ENCODE measurements at places on chromosomes 6 and 20.
A peak's percentile ranks its signal among the peaks of the same experiment; 100 is the strongest.

DNA sequence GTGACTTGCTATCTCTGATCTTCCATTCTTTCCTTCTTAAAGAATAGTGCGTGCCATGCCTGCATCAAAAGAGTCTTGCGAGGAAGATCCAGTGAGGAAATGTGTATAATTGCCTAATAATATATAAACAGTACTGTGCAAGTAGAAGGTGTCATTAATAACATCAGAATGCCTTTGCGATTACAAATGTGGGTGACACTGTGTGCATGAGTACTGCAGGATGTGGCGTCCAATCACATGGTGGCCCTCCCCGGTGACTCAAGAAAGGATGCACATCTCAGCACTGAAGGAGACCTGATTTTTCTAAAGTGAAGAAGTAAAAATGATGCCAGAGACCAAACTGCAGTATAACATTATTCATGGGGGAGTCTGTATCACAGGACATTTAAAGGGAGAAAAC is 107.5 kb upstream of the EDN1 start:
- no peak for DNase-seq

- no peak for DNase-seq
Observed at GRCh38 chr20:38117635-38118034, 47.4 kb downstream of the TGM2 start.

- DNase-seq: no peak
Observed at GRCh38 chr6:42817907-42818306, 36.1 kb downstream of the BICRAL start.

DNA sequence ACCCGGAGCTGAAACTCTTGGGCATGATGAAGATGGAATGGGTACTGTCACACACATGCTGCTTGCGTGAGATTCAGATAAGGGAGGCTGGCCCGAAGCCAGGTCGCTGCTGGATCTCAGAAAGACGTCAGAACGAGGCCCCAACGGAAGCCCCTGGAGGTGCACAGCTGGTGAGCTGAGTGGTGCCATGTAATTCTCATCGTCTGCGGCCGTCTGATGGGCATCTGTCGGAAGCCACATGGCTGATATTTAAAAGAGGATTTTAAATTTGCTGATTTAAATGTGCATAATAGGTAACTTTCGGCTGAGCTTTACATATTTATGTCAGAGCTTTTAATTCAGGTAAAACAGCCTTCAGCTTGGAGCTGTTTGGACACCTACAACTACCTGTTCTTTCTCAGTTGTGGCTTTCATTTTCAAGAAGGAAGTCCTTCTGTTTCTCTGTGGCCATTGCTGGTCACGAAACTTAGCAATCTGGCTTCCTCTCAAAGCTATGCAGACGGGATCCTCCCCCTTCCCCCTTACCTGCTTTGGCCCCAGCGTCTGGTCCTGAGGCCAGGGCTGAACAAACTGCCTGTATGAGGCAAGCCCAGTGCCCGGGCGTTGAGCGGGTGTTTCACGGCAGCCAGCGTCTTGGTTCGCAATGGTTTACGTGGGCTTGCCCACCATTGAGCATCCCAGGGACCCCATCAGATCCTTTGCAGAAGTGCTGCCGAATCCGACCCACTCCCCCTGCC is 9.2 kb downstream of the SLCO4A1 start:
- DNase-seq: no peak

- peak; percentile 95 for DNase-seq
Observed at GRCh38 chr6:40997234-40997957, 41.6 kb downstream of the UNC5CL start.

GRCh38 chr6:106747139-106747538 is 117.8 kb downstream of the QRSL1 start:
- DNase-seq: no peak

DNA sequence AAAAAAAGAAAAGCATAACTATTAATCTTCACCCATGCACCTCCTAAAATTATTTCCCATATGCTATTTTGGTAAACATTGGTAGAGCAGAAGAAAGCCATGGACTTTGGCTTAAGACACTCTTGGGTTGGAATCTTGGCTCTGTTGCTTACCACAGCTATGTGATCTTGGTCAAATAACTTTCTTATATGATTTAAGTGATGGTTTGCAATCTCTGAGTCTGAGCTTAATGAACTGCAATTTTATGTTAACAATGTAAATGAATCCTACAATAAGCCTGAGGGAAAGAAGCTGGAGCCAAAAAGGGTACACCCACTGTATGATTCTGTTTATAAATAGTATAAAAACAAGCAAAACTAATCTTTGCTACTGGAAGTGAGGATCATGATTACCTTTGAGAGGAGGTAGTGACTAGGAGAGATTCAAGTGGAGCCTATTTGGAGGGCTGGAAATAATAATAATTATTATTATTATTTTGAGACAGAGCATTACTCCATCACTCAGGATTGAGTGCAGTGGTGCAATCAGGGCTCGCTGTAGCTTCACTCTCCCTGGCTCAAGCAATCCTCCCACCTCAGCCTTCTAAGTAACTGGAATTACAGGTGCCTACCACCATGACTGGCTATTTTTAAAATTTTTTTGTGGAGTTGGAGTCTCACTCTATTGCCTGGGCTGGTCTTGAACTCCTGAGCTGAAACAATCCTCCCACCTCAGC is 34.5 kb downstream of the ABRACL start:
- DNase-seq: no peak

GRCh38 chr20:846894-847278 is 13.4 kb downstream of the FAM110A start:
- no peak for DNase-seq

DNA sequence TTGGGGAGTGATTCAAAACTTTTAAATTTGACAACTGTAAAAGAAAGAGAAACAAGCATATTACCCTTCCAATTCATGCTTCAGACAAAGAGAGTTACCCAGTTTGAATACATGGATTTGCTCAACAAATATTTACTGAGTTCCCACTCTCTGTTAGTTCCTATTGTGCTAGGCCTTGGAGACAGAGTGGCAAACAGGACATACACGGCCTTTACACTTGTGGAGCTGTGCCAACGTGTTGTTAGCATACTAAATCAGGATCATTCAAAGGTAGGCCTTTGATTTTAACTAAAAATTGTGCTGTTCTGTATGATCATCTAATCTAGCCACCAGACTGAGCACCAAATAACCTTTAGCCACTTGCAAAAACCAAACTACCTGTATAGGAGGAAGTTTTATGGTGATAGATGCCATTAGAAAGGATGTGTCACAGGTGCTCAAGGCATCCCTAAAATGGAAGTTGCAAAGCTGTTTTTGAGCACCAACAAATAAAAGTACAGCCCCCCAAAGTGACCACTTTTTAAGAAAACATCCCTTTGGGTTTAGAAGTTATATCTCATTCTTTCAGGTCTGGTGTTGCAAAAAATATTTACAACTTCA is 84.5 kb downstream of the CHD6 start:
- no peak for DNase-seq

DNA sequence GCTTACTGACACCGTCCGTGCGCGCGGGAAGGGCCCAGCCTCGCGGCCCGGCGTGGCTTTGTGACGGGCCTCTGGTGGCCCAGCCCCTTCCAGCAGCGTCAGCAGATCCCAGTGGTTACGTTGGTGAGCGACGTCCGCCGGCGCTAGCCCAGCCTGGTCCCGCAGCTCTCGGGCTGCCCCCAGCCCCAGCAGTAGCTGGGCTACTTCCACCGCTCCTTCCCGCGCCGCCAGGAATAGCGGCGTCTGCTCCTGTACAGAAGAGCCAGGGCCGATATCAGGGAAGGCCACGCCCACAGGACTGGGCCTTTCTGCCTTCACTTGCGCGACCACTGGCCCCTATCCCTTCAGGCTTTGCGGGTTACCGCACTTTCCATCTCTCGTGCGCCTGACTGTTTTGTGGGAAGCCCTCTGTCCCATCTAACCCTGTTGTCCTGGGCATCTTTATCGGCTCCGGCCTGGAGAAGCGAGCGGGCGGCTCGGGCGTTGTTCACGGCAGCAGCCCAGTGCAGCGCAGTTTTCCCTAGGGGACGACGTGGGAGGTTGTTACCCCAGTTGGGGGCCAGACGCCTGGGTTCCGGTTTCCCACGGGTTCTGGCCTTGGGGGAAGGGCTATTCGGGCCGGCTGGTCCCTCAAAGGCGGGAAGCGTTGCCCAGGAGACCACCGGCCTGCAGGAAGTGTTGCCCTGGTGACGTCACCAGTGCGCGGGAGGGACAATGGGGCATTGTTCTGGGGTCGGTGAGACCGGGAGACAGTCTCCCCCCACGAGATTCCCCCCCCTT is 3.6 kb upstream of the GPSM3 start:
- DNase-seq: peak; percentile 91

DNA sequence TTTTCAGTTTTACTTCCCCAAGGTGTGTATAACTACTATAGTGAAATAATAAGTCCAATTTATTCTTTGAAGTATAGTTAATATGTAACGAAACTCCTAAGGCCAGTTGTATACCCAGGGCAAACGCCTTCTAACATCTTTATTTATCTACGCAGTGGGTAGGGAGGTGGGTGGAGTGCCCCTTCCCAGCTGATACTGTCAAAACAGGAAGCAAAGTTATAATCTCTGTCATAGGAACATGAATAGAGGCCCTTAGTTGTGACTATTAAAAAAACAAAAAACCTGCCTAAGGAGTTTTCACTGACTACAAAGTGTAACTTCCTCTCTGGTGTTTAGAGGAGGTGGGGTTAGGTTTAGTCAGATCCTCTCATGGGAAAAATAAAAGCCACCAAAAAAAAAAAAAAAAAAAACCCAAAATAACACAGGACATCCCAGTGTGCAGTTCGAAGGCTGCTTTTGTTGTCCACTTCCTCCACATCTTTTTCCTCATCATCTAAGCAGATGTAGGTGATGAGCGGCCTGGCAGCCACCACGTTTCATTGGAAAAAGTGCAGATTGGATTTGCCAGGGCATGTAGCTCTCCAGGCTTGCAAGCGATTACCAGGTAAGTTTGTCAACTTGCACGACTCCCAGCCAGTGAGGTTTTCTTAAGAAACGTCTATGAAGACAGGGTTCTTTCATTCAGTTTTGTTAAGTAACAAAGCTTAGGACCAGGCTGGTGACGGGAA is 58.7 kb downstream of the UTRN start:
- no peak for DNase-seq

DNA sequence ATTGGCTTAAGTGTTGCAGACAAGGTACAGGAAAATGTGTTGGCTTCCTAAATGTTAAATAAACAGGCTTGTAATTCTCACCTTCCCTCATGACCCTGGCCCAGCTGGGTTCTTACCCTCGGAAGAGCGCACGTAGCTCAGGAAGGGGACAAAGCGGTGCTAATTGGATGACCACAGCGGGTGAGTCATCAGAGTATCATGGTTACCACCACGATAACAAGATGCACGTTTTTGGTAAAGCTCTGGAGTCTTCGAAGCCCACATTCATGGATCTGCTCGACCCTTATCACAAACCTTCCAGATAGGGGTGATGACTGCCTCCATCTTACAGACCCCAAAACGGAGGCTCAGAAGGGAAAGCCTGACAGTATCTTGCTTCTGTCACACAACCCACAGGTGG is 32.8 kb downstream of the APCDD1L start:
- DNase-seq: peak; percentile 26

DNA sequence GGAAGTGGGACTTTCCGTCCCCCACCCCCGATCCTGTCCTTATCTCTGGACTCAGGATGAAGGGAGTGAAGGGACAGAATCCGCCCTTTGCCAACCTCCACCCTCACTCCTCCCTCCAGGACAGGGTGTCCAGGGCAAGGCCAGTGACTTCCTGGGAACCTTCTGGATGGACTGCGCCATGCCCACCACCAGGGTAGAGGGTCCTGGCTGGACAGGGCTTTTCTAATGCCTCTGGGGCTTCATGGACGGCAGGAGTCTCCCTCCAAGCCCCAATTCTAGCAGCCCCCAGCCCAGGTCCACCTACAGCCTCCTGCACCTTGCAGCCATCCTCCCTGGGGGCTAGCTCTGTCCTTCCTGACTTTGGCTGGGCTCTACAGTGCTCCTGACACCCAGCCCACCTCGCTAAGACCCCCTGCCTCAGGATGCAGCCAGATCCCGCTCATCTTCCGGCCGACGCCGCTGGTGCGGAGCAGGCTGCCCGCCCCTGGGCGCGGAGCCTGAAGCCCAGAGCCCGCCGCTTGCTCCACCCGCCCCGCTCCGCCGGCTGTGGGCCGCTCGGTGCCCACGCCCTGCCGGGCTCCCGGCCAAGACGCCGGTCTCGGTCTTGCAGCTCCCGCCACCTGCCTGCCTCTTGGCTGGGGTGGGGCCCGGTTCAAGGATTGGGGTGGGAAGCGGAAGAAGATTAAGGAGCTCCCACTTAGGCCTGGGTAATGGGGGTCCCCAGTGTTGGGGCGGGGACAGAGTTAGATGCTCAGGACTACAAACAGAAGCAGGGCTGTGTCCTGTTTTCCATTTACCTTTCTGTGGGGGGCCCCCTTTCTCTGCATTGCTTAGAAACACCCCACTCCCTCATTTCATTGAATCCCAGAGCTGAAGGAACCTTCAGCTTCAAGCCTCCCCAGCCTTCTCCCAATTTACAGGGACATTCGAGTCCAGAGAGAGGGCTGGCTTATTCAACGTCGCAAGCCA is 72.8 kb downstream of the MDGA1 start:
- DNase-seq: no peak

- no peak for DNase-seq
Observed at GRCh38 chr6:97703661-97704060, 420.6 kb upstream of the MMS22L start.

- no peak for DNase-seq
Observed at GRCh38 chr6:34190504-34191122, 44.7 kb upstream of the GRM4 start.

DNA sequence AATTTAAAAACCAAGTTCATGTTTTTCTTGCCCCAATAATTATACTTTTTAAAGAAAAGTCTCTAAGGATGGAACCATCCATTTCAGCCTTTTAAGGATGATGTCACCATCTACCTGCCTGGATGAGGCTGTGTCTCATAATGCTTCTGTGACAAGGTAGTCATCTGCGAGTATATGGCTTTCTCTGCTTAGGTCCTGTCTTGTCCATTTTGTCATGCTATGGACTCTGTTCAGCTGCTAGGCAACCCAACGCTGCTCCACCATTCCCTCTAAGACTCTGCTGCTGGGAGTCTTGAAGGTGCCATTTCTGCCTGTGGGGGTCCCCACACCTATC is 459.8 kb upstream of the RUNX2 start:
- DNase-seq: no peak

- no peak for DNase-seq
Observed at GRCh38 chr20:53923566-53924369, 146.6 kb downstream of the BCAS1 start.

- DNase-seq: no peak
Observed at GRCh38 chr20:5643936-5644335, 106.3 kb upstream of the SHLD1 start.
